ENCODE measurements at places on chromosomes 7 and 10. TPM values are rescaled to one million over a fixed set of nuclear protein-coding genes. Genes with fewer than 3 reads are reported as not detected.
A peak's percentile ranks its signal among the peaks of the same experiment; 100 is the strongest.

DNA sequence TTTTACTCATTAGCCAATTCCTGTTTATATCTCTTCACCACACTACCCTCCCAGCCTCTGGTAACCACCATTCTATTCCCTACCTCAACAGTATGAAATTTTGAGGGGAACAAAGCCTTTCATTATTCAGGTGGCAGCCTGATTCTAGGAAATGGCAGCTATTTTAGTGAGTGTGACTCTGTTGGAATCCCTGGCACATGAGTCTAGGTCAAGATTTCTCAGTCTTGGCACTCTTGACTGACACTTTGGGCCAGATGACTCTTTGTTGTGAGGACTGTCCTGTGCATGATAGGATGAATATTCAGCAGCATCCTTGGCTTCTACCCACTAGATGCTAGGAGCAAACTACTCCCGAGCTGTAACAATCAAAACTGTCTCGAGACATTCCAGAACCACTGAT lies 322.8 kb upstream of the PHYHIPL start:
- H3K27ac ChIP-seq: no peak overlapping the region
- peak; percentile 24 for DNase-seq
- peaks cover 43% of the 10 kb centered on the region for H3K4me1 ChIP-seq
- H3K36me3 ChIP-seq: no peaks in the 10 kb centered on the region
- no peaks in the 10 kb centered on the region for H3K27me3 ChIP-seq
- no peak overlapping the region for H3K4me3 ChIP-seq

DNA sequence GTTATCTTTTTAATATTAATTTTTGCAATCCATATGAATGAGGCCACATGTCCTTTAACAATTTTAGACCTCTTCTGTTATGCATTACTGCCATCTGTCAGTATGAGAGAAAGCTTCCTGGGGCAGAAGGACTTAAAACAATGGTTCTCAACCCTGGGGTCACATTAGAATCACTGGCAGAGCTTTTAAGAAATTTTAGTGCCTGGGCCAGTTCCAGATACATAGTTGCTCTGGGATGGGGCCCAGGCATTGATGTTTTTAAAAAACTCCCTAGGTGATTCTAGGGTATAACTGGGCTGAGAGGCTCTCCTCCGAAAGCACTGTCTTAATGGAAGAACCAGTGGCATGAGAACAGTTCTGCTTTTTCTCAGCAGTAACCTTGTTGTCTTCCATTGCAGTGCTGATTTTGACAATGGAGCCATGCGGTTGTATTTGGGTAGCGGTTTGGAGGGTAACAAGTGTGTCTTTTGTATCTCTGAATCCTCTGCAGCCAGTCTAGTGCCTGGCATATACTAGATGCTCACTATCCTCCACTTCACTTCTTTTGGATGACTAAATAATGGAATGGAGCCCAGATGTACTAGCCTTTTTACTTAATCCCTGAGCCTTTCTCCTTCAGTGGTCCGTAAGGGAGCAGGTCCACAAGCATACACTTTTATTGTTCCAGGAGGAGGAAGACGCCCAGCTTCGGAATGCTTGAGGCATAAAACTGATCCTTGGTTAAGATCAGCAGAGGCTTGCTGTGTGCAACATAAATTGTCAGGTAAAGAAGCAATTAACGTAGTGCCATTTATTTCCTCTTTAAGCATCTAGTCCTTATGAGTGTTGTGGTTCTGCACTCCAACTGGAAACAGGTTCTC lies 227.1 kb downstream of the AUTS2 start:
- H3K27me3 ChIP-seq: no peaks in the 10 kb centered on the region
- DNase-seq: no peak
- peaks cover 12% of the 10 kb centered on the region for H3K4me1 ChIP-seq
- no peak overlapping the region for H3K4me3 ChIP-seq

DNA sequence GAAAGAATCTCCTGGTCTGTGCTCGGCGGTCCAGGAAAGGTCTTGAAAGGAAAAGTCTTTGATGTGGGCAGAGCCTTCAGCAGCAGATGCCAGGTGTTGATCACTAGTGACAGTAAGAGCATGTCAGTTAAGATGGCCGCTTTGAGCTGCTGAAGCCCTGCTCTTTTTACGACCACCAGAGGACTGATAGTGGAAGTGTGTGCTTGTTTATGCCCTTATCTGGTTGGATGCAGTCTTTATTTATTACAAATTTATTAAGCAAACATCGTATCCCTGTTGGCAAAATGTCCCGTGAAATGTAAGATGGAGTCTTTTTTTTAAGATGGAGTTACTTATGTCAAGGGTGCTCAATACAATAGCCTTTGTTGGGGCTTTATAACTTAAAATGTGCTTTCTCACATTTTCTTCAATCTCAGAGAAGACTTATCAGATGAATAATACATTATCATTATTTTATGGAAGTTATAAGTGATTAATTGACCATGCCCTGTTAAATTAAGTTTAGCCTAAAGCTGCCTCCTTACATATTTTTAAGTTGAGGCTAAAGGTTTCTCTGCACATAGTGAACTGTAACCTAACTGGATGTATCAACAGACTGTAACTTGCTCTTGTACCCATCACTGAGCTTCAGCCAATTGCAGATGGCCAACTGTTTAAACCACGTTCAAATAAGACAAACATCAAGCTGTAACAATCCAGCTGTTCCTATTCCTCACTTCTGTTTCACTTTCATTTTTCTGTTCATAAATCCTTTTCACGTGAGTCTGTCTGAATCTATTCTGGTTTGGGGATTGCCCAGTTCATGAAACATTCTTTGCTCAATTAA lies 97.4 kb upstream of the PIK3CG start:
- DNase-seq: no peak

- H3K36me3 ChIP-seq: no peaks in the 10 kb centered on the region
- H3K4me3 ChIP-seq: no peak overlapping the region
- H3K27me3 ChIP-seq: no peaks in the 10 kb centered on the region
- H3K4me1 ChIP-seq: no peaks in the 10 kb centered on the region
Observed at GRCh38 chr10:125700355-125700911, 17.5 kb upstream of the TEX36 start.

GRCh38 chr10:21769041-21769440 lies 234.5 kb downstream of the DNAJC1 start:
- H3K36me3 ChIP-seq: no peaks in the 10 kb centered on the region
- no peak overlapping the region for H3K4me3 ChIP-seq
- no peak overlapping the region for H3K27ac ChIP-seq
- H3K4me1 ChIP-seq: no peaks in the 10 kb centered on the region

GRCh38 chr10:60290558-60290957 lies 99.1 kb downstream of the ANK3 start:
- peaks cover 35% of the 10 kb centered on the region for H3K4me1 ChIP-seq
- H3K36me3 ChIP-seq: no peaks in the 10 kb centered on the region
- peak overlapping the region; percentile 51 for H3K27ac ChIP-seq
- H3K4me3 ChIP-seq: no peak overlapping the region
- H3K27me3 ChIP-seq: no peaks in the 10 kb centered on the region

- peak overlapping the region; percentile 94 for H3K4me3 ChIP-seq
- no peaks in the 10 kb centered on the region for H3K36me3 ChIP-seq
- no peaks in the 10 kb centered on the region for H3K27me3 ChIP-seq
- H3K27ac ChIP-seq: peak overlapping the region; percentile 86
Observed at GRCh38 chr7:98251231-98251600, 816 bp downstream of the TECPR1 start.

- DNase-seq: no peak
- H3K4me3 ChIP-seq: no peak overlapping the region
- no peaks in the 10 kb centered on the region for H3K27me3 ChIP-seq
- no peaks in the 10 kb centered on the region for H3K36me3 ChIP-seq
Observed at GRCh38 chr10:26090026-26090425, 126.5 kb upstream of the GAD2 start.

- H3K4me3 ChIP-seq: no peak overlapping the region
- peaks cover 100% of the 10 kb centered on the region for H3K36me3 ChIP-seq
- H3K4me1 ChIP-seq: no peaks in the 10 kb centered on the region
- no peak overlapping the region for H3K27ac ChIP-seq
Observed at GRCh38 chr10:91824076-91824475, 25.9 kb downstream of the TNKS2 start.

The RBAK gene
- 6.4 TPM for total RNA-seq

The PKD2L1 gene
- total RNA-seq: not detected

The PCLO gene
- total RNA-seq: 2.1 TPM

The COBL gene
- 63.3 TPM for total RNA-seq

The XRCC2 gene
- 0.61 TPM for total RNA-seq
